ENCODE measurements at places on chromosomes 6 and 20.
A peak's percentile ranks its signal among the peaks of the same experiment; 100 is the strongest.

- DNase-seq: no peak
Observed at GRCh38 chr6:22149501-22150367, 147.1 kb downstream of the PRL start.

DNA sequence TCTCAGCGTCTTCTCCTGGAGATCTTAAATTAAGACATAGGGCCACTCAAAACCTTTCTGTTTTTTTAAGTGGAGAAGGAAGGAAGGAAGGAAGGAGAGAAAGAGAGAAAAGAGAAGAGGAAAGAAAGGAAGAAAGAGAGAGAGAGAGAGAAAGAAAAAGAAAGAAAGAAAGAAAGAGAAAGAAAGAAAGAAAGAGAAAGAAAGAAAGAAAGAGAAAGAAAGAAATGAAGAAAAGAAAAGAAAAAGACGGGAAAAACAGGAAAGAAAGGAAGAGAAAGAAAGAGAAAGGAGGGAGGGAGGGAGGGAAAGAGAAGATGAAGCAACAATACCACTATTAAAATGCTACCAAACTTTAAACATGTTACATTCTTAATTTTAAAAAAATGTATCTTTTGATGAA, 336.5 kb upstream of the ARID1B start:
- DNase-seq: no peak

DNA sequence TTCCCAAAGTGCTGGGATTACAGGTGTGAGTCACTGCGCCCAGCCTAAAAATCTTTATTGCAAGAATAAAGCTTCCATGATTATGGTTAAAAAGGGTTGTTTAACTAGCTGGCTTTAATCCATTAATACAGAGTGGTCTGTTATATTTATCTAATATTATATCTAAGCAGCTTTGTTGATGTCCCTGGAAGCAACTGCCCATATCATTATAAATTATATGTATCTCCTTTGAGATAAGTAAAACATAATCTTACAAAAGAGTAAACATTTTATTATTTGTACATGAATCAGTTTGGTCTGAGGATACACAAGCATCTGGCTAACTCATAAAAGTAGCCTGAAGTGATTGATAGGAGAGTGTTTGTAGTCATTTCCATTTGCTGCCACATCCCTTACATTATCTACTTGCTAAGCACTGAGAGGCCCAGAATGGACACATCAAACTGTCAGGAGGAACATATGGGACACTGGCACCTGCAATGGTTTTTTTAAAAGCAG, 46.9 kb downstream of the TRAF3IP2 start:
- no peak for DNase-seq

GRCh38 chr6:142679907-142680700, 264.9 kb downstream of the HIVEP2 start:
- DNase-seq: no peak

DNA sequence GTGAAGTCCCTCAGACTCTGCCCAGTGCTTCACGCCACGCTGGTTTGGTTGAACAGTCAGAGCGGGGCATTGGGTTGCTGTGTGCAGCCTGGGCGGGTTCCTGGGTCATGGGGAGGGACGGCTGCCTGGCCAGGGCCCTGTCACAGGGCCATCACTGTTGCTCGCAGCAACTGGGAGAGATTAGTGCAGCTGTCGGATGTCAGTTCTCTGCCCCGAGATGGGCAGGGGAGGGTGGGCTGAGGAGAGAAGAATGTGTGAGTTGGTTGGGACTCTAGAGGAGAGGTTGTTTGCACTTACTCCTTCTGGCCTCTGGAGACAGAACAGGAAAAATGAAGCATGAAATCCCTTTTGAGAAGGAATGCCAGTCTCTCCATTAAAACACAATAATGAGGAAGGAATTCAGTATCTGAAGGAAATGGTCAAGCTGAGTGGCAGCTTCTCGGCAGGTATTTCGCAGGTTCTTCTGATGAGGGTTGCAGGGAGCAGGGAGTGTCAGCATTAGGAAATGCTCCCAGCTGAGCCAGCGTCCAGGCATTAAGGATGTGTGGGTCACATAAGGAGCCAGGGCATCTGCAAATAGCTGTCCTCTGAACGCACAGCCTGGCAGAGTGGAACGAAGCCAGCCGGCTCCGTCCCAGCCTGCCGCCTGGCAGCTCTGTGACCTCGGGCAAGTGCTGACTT, 95.9 kb downstream of the SSR1 start:
- no peak for DNase-seq

- no peak for DNase-seq
Observed at GRCh38 chr6:107809966-107810365, 14.1 kb downstream of the SCML4 start.

DNA sequence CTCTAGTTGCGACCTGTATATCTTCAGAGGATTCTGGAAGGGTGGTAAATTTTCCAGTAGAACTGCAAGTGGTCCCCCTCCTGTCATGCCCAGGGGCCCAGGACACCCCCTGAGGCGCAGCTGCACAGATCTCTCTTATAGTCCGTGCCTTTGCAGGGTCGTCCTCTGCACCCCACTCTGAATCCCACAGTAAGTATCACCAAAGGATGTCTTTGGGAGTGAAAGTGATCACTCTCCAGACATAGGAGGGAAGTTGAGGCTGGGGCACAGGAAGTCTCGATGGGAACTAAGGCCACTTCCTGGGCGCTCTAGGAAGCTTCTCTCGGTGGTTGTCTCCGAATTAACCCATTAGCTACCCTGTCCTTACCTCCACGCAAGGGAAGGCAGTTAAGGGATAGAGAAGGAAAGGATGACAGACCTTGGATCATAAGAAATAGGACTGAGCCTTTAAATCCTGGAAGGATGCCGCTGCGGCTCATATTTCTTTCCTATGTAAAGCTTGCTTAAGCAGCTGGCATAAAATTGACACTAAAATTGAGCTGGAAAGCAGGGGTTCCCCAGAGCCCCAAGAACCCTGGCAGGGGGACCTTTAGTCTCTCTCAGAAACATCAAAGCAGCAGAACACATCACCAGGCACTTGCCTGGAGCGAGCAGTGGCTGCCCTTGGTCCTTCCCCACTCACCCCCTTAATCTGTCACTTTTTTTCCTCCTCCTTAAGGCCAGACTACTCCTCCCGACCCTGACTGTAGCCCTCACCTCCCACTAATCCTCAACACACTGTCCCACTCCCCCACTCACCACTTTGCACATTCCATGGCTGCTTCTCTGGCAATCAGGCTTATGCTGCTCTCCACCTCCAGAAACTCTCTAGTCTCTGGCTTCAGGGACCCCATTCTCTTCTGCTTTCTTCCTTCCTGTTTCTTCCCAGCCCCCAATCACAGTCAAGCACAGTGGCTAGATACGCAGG, at the start of gene ZKSCAN4:
Gene ZKSCAN4, minus strand, starts transcription at position 261 of the 967 bp plus-strand sequence. CDS start 289 bp downstream, outside the sequence.
- peak; percentile 83 for DNase-seq

- DNase-seq: peak; percentile 27
Observed at GRCh38 chr6:36735110-36736071, 37.8 kb downstream of the RAB44 start.

- no peak for DNase-seq
Observed at GRCh38 chr20:54590856-54591255, 115.5 kb downstream of the DOK5 start.

- no peak for DNase-seq
Observed at GRCh38 chr20:26308961-26309360, 612.3 kb upstream of the ZNF337 start.

- DNase-seq: no peak
Observed at GRCh38 chr6:39377539-39377950, 55.0 kb upstream of the KCNK16 start.

- DNase-seq: no peak
Observed at GRCh38 chr6:135833771-135834170, 17.7 kb upstream of the PDE7B start.

- DNase-seq: no peak
Observed at GRCh38 chr6:16956361-16956760, 145.5 kb upstream of the STMND1 start.
